A549 treated with RU486 at 1 μM for 4 hours (cell line): ENCODE measurements at places on chromosomes 5 and 9. TPM values are rescaled to one million over a fixed set of nuclear protein-coding genes. Genes with fewer than 3 reads are reported as not detected.

The ELAVL2 gene
- 0.10 to 0.19 TPM in 2 of 5 replicates, not detected in the others for total RNA-seq

The DPM2 gene
- 35.4 to 48.4 TPM (median 47.7 TPM) in 5 replicates for total RNA-seq

The TLE4 gene
- 11.2 to 13.4 TPM (median 12.9 TPM) in 5 replicates for total RNA-seq

The THBS4 gene
- 0.08 to 0.12 TPM in 2 of 5 replicates, not detected in the others for total RNA-seq

The IL5 gene
- not detected in 5 replicates for total RNA-seq

The ZNF483 gene
- total RNA-seq: 0.40 to 0.88 TPM (median 0.77 TPM) in 5 replicates

The IL33 gene
- 0.27 to 1.0 TPM (median 0.56 TPM) in 5 replicates for total RNA-seq

The RNF224 gene
- total RNA-seq: 0.16 to 0.23 TPM (median 0.23 TPM) in 3 of 5 replicates, not detected in the others

The HMGCS1 gene
- 45.8 to 59.7 TPM (median 53.7 TPM) in 5 replicates for total RNA-seq

The FIBCD1 gene
- total RNA-seq: 7.6 to 16.0 TPM (median 11.0 TPM) in 5 replicates

The PDCD1LG2 gene
- total RNA-seq: 0.24 to 0.43 TPM (median 0.40 TPM) in 5 replicates

The HAVCR1 gene
- 26.0 to 44.9 TPM (median 35.2 TPM) in 5 replicates for total RNA-seq

The TAF11L8 gene
- total RNA-seq: not detected in 5 replicates

The GARIN3 gene
- not detected in 5 replicates for total RNA-seq

The CXXC5 gene
- 17.1 to 24.9 TPM (median 21.3 TPM) in 5 replicates for total RNA-seq

The SNCAIP gene
- total RNA-seq: not detected in 5 replicates

The ZNF366 gene
- not detected in 5 replicates for total RNA-seq

The ECM2 gene
- total RNA-seq: 0.07 to 0.26 TPM (median 0.21 TPM) in 5 replicates

The MEF2C gene
- total RNA-seq: 0.01 to 0.07 TPM (median 0.02 TPM) in 3 of 5 replicates, not detected in the others

The SLC6A3 gene
- 0.07 to 0.37 TPM (median 0.14 TPM) in 4 of 5 replicates, not detected in the other for total RNA-seq

The SLC34A3 gene
- 0.07 to 0.08 TPM (median 0.07 TPM) in 3 of 5 replicates, not detected in the others for total RNA-seq

The SAXO1 gene
- not detected in 5 replicates for total RNA-seq

The RORB gene
- not detected in 5 replicates for total RNA-seq

The IPPK gene
- 12.3 to 16.3 TPM (median 12.9 TPM) in 5 replicates for total RNA-seq

The OTP gene
- 0.08 to 0.19 TPM (median 0.13 TPM) in 4 of 5 replicates, not detected in the other for total RNA-seq

The CRB2 gene
- total RNA-seq: 0.03 to 0.08 TPM (median 0.05 TPM) in 5 replicates

The TTLL11 gene
- 3.1 to 4.5 TPM (median 3.8 TPM) in 5 replicates for total RNA-seq

The LEAP2 gene
- total RNA-seq: 0.56 to 1.1 TPM (median 0.76 TPM) in 5 replicates

The FAM169A gene
- total RNA-seq: 2.7 to 7.1 TPM (median 6.6 TPM) in 5 replicates
